ENCODE measurements at places on chromosomes 3 and 15. TPM values are rescaled to one million over a fixed set of nuclear protein-coding genes. Genes with fewer than 3 reads are reported as not detected.

DNA sequence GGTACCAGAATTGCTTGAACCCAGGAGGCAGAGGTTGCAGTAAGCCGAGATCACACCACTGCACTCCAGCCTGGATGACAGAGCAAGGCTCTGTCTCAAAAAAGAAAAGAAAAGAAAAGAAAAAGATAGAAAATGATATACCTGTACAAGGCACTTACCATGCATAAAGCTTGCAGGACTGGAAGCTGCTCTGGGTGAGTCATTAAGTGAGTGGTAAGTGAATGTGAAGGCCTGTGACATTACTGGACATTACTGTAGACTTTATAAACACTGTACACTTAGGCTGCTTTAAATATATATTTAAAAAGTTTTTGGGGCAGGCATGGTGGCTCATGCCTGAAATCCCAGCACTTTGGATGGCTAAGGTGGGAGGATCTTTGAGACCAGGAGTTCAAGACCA is 99.2 kb downstream of the SLMAP start:
- DNase-seq, result no peak
- no peaks in the 10 kb centered on the region for H3K27me3 ChIP-seq
- H3K4me3 ChIP-seq, result no peak overlapping the region
- H3K4me1 ChIP-seq, result no peaks in the 10 kb centered on the region
- H3K27ac ChIP-seq, result no peak overlapping the region
- H3K36me3 ChIP-seq, result no peaks in the 10 kb centered on the region

GRCh38 chr3:188296761-188297612 is 143.0 kb downstream of the LPP start:
- H3K4me3 ChIP-seq, result no peak overlapping the region
- no peaks in the 10 kb centered on the region for H3K36me3 ChIP-seq
- H3K27me3 ChIP-seq, result no peaks in the 10 kb centered on the region
- H3K4me1 ChIP-seq, result no peaks in the 10 kb centered on the region

DNA sequence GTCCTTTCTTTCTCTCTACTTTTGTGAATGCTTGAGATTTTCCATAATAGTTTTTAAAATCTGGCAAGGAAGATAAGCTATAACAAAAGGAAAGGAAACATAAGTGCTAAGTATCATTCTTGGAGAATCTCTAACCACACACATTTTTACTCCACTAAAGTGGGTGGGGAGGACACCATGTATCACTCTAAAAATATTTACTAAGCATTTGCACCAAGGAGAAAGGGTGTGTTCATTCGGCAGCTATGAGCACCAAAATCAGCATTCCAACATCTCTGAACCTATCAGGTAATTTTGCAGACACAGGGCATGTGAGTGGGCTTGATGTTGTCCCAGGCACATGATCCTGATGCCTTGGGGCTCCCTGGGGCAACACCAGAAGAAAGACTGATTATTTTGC is 5.5 kb downstream of the B4GALT4 start:
- no peaks in the 10 kb centered on the region for H3K27me3 ChIP-seq
- no peak overlapping the region for H3K4me3 ChIP-seq
- no peak overlapping the region for H3K27ac ChIP-seq
- peaks cover 17% of the 10 kb centered on the region for H3K36me3 ChIP-seq
- DNase-seq, result no peak

DNA sequence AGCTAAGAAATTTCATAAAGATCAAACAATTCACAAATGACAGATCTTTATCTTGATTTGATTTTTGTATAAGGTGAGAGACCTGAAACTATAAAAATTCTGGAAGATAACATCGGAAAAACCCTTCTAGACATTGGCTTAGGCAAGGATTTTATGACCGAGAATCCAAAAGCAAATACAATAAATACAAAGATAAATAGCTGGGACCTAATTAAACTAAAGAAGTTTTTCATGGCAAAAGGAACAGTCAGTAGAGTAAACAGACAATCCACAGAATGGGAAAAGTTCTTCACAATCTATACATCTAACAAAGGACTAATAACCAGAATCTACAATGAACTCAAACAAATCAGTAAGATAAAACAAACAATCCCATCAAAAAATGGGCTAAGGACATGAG is 116.9 kb upstream of the BCHE start:
- H3K27me3 ChIP-seq, result no peaks in the 10 kb centered on the region
- no peak overlapping the region for H3K27ac ChIP-seq
- no peaks in the 10 kb centered on the region for H3K36me3 ChIP-seq

- DNase-seq, result no peak
- H3K4me1 ChIP-seq, result no peaks in the 10 kb centered on the region
- H3K4me3 ChIP-seq, result no peak overlapping the region
- H3K36me3 ChIP-seq, result no peaks in the 10 kb centered on the region
Measured at GRCh38 chr15:68644083-68644904, 65.5 kb downstream of the CORO2B start.

DNA sequence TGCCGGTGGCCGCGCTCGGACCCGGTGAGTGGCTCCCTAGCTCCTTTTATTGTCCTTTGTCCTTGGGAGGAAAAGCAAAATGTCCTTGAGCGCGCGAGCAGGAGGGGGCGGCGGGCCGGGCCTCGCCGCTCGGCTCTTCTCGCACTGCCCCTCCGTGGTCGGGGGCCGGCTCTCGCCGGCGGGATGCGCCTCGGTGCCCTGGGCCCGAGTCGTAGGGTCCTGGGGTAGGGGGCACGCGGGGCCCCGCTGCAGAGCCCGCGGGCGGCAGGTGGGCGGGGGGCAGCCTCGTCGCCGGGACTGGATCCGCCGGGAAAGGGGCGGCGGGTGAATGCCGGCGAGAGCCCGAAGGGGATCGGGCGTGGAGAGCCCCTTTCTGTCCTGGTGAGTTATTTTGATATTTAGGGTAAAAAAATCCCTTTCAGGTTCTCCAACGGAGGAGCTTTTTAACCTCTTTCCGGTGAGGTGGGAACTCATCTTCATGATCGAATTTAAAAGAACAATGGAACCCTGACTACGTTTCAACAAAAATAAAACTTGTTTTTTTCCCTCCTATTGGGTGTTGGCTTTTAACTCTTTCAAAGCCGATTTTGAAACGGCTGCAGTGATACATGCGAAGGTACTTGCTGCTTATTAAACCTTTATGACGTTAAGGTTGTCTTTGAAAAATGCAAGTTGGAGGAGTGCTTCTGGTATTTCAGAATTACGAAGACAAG is 16.8 kb upstream of the CHD2 start:
- peak overlapping the region; percentile 97 for H3K4me3 ChIP-seq
- peaks cover 17% of the 10 kb centered on the region for H3K4me1 ChIP-seq
- peak; percentile 43 for DNase-seq
- no peaks in the 10 kb centered on the region for H3K27me3 ChIP-seq

GRCh38 chr3:151630938-151631441 is 102.7 kb upstream of the AADACL2 start:
- no peak overlapping the region for H3K27ac ChIP-seq
- no peaks in the 10 kb centered on the region for H3K36me3 ChIP-seq
- H3K27me3 ChIP-seq, result no peaks in the 10 kb centered on the region
- no peaks in the 10 kb centered on the region for H3K4me1 ChIP-seq
- DNase-seq, result peak; percentile 26

DNA sequence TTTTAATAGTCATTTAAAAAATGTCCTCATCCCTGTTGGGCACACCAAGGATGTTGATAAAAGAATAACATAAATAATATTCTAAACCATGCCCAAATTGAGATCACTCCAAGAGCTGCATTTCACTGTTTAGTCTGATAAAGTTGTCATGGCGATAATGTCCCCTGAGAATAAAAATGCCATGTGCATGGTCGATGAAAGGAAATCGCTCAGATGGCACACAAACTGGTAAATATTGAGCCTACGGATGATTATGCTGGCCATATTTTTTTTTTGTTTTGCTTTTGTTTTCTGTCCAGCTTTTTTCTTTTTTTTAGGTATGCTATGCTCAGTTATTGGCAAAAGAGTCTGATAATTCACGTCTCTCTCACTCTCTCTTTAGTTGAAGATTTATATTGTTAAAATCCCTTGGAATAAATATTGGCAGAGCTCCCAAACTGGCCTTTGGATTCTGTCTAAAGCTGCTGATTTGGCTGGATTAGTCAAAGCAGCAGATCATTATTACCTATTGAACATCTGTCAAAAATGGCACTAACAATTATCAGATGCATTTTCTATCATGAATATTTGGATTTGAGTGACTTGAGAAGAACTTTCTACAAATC is 643.8 kb downstream of the SQOR start:
- no peak overlapping the region for H3K27ac ChIP-seq
- H3K36me3 ChIP-seq, result no peaks in the 10 kb centered on the region
- H3K27me3 ChIP-seq, result no peaks in the 10 kb centered on the region
- no peak for DNase-seq

DNA sequence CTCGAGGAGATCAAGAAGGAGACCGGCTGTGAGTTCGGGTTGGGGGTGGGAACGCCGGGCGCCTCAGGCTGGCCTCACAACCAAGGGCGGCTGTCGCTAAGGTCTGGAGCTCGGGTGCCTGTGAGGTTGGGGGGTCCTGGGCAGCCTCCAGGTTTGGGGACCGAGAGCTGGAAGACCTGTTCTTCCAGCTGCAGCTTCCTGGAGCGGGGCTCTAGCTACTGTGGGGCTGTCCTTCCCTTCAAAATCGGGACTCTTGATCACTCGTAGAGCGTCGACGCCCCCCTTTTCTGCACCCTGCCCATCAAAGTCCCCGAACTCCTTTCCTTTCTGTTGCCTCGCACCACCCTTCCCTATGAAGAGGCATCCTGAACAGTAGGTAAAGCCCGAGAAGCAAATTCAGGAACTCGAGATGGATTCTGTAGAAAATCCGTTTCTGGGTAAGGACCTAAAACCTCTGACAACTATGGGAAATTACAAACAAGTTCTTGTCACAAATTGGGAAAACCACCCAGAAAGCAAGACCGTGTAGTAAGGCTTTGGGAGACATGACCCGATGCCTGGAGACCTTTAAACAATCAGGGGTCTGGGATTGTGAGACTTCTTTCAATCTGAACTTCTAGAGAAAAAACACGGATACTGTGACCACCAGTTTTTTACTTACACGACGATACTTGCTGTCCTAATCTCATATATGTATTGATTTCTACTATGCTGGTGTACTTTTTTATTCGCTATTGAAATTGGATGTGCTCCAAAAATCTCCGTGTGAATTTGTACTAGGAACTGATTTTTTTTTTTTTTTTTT is 556 bp downstream of the CHP1 start:
- H3K4me1 ChIP-seq, result no peaks in the 10 kb centered on the region
- H3K27ac ChIP-seq, result peak overlapping the region; percentile 46
- peak overlapping the region; percentile 88 for H3K4me3 ChIP-seq
- no peak for DNase-seq
- no peaks in the 10 kb centered on the region for H3K36me3 ChIP-seq

DNA sequence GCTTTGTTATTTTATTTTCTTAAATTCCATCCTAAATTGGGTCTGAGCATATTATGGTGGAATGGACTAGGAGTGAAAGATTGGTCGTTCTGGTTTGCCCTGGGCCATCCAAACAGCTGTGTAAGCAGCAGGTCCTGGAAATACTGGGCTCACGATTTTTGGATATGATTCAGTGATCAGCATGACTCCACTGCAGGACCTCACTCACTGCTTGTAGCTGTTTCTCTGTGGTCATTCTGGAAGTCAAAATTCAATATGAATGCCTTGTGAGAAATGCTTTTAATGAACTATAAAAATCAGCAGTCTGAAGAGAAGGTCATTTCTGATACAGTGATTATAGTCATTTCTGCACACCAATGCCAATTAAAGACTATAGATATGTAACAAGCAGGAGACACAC is 185.0 kb downstream of the RBMS3 start:
- H3K4me3 ChIP-seq, result peak overlapping the region; percentile 4
- H3K27me3 ChIP-seq, result no peaks in the 10 kb centered on the region
- no peaks in the 10 kb centered on the region for H3K36me3 ChIP-seq

DNA sequence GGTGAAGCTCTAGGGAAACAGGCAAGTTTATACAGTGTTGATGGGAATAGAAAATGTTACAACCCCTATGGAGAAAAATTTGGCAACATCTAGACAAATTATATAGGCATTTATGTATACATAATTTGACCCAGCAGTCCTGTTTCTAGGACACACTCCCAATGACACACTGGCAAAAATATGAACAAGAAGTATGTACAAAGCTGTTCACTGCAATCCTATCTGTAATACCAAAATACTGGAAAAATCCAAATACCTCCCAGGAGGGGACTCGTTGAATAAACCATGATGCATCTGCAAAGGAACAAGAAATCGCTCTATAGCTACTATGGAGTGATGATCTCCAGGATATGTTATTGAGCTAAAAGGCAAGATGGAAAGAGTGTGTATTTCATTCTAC is 8.5 kb downstream of the BFSP2 start:
- H3K4me1 ChIP-seq, result peaks cover 38% of the 10 kb centered on the region
- no peaks in the 10 kb centered on the region for H3K36me3 ChIP-seq
- H3K27me3 ChIP-seq, result no peaks in the 10 kb centered on the region
- no peak for DNase-seq
- H3K4me3 ChIP-seq, result no peak overlapping the region
- H3K27ac ChIP-seq, result peak overlapping the region; percentile 10

- H3K27me3 ChIP-seq, result no peaks in the 10 kb centered on the region
- H3K36me3 ChIP-seq, result no peaks in the 10 kb centered on the region
- H3K27ac ChIP-seq, result no peak overlapping the region
- H3K4me1 ChIP-seq, result no peaks in the 10 kb centered on the region
- no peak for DNase-seq
Measured at GRCh38 chr3:143786219-143787191, 61.8 kb downstream of the SLC9A9 start.

GRCh38 chr3:156151824-156152428 is 31.5 kb downstream of the KCNAB1 start:
- peak; percentile 54 for DNase-seq
- H3K27me3 ChIP-seq, result no peaks in the 10 kb centered on the region
- H3K4me1 ChIP-seq, result no peaks in the 10 kb centered on the region

GRCh38 chr3:61574854-61575253 is 13.5 kb downstream of the PTPRG start:
- no peaks in the 10 kb centered on the region for H3K36me3 ChIP-seq
- H3K4me1 ChIP-seq, result no peaks in the 10 kb centered on the region
- no peak overlapping the region for H3K4me3 ChIP-seq
- DNase-seq, result no peak

- no peak overlapping the region for H3K4me3 ChIP-seq
- no peaks in the 10 kb centered on the region for H3K36me3 ChIP-seq
- no peaks in the 10 kb centered on the region for H3K27me3 ChIP-seq
- H3K27ac ChIP-seq, result no peak overlapping the region
- no peaks in the 10 kb centered on the region for H3K4me1 ChIP-seq
Measured at GRCh38 chr3:38019658-38020341, 9.6 kb downstream of the PLCD1 start.

- H3K27me3 ChIP-seq, result no peaks in the 10 kb centered on the region
- H3K4me1 ChIP-seq, result peaks cover 12% of the 10 kb centered on the region
- H3K36me3 ChIP-seq, result no peaks in the 10 kb centered on the region
- H3K4me3 ChIP-seq, result no peak overlapping the region
Measured at GRCh38 chr15:99257107-99257750, 5.9 kb downstream of the LRRC28 start.

GRCh38 chr3:139198929-139199328 is 144.9 kb upstream of the MRPS22 start:
- no peaks in the 10 kb centered on the region for H3K36me3 ChIP-seq
- no peak overlapping the region for H3K27ac ChIP-seq
- DNase-seq, result no peak
- H3K4me1 ChIP-seq, result 0 out of 2 replicates have a peak, but pooled peaks cover 5% of the 10 kb centered on the region

STRC gene
- total RNA-seq, result 0.42 TPM

CISH gene
- total RNA-seq, result 8.4 TPM

MORC1 gene
- total RNA-seq, result not detected

RYR3 gene
- total RNA-seq, result 20.0 TPM

TMEM108 gene
- total RNA-seq, result 10.8 TPM

Measured in SJCRH30 (cell line).